ENCODE measurements at places on chromosomes 7 and 10.

- no peak for DNase-seq
Measured at GRCh38 chr7:472640-472957, 47.0 kb downstream of the PDGFA start.

GRCh38 chr7:130639388-130639787, 29.2 kb downstream of the COPG2 start:
- DNase-seq: no peak

DNA sequence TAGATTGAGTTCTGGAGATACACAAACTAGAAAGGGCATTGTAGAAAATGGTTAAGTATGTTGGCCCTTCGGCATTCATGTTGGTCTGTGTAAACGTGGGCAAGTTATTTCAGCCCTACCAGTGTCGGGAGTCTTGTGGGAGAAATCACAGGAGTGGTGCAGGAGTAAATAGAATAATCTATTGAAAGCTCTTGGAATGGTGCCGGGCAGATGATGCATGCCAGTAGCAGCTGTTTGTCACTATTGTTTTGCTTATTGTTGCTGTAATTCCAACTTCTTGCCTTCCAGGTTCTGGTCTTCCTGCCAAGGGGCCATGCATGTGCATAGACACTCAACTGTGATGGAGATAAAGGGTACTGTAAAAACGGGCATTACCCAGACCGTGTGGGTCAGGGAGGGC, 259.4 kb downstream of the CAMK1D start:
- no peak for DNase-seq

GRCh38 chr7:11650030-11650429, 182.0 kb downstream of the THSD7A start:
- no peak for DNase-seq

- DNase-seq: no peak
Measured at GRCh38 chr10:53361936-53362335, 589.4 kb upstream of the MBL2 start.

- DNase-seq: no peak
Measured at GRCh38 chr10:21055339-21056135, 158.4 kb upstream of the NEBL start.

DNA sequence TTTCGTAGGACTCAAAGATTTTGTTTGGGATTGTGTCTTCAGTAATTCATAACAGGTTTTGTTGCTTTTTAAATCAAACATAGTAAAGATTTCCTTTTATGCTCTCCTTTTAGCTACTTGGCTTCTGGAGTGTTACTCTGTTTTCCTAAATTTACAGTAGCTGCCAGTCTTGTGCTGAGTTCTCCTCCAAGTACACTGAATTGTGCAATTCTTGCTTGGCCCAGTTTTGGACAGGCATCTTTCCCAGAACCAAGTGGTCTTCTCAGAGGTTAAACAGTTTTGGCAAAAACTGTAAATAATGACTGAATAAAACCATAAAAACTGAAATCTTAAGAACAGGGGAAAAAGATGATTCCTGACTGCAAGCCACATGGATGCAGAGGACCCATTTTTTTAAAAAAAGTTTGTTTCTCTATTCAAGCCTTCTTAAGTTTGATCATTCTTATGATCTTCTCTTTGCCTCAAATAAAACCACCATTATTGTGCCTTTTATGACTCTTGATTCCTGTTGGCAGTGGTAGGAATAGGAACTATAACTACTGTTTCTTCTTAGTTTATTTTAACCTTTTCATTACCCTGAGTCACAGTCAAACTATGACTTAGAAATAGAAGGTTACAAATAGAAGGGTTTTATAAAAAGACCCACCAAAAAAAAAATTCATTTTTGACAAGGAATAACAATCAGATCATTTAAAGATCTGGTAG, 88.0 kb downstream of the MDFIC start:
- no peak for DNase-seq

Measured in hypothalamus (tissue), 51 donors.